ENCODE measurements at places on chromosomes 11 and 22.
A peak's percentile ranks its signal among the peaks of the same experiment; 100 is the strongest.

DNA sequence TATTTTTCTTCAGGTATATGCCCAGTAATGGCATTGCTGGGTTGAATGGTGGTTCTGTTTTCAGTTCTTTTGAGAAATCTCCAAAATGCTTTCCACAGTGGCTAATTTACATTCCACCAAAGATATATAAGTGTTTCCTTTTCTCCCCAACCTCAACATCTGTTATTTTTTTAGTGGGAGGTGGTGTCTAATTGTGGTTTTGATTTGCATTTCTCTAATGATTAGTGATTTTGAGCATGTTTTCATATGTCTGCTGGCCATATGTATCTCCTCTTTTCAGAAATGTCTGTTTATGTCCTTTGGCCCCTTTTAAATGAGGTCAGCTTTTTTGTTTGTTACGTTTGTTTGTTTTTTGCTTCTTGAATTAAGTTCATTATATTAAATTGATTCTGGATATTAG is 760.2 kb downstream of the KCNA4 start:
- no peak for ATAC-seq

DNA sequence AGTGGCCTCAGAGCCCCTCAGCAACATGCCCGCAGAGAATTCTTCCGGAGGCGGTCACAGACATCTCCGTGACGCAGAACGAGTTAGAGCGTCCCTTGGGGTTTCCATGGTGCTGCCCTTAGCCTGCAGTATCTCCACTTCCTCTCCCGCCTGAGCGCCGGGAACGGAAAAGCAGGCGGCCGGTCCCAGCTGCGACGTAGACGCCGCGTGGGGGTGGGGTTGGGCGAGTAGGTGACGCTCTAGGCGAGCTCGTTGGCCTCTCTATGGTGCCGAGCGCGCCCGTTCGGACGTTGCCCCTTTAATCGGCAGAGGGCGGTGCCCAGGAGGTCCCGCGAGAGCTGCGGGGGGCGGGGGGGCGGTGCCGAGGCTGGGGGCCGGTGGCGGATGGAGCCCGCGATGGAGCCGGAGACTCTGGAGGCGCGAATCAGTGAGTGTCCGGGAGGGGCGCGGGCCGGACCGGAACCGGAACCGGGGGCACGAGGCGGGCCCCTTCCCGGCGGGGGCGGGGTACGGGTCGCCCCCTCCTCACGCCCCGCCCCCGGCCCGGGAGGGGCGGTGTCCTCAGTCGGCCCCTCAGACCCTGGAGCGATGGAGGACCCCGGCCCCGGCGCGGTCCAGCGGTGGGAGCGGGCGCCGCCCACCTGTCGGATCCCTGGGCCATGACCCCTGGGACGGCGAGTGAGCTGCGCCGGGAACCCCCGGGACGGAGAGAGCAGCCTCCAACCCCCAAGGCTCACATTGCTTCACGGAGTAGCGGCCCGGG is at the start of gene GGA1:
Gene GGA1 (plus strand): TSS at position 358 of the 763 bp plus-strand sequence. CDS start 27 bp downstream, at position 385.
- peak; percentile 84 for ATAC-seq

GRCh38 chr11:45169310-45170072 is 23.1 kb downstream of the PRDM11 start:
- no peak for ATAC-seq

GRCh38 chr11:134670961-134671370 is 258.9 kb upstream of the B3GAT1 start:
- no peak for ATAC-seq

DNA sequence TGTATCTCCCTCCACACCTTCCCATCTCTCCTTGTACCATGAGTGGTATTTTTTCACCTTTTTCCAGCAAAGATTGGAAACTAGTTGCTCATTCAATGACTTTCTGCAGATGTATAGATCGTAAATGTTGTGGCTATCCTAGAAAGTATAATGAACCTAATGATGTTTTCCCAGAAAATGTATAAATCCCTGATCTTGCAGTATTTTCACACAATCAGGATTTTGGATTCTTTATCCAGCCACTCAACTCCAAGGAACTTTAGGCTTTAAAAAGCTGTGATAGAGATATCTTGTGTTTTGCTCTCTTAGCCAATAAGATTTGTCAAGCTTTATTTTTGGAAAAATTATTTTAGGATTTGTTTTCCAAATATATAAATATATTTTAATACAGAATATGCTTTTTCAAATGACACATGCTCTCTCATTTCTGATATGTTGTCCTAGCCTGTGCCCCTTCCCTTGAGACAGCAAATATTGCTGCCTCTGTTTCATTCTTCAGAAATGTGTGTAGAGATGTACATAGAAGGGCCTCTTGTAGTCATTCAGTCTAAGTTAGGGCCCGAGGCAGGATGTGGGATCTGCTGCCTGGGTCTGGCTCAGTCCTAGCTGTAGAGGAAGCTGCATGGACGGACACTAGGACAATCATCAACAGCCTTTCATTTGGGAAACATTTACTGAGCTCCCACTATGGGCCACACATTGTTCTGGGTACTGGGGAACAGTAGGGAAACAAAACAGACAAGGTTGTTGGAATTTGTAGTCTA is 62.4 kb downstream of the NAV2 start:
- no peak for ATAC-seq

GRCh38 chr11:78299000-78299710 is 110.4 kb downstream of the USP35 start:
- ATAC-seq = no peak
